ENCODE measurements at places on chromosomes 1 and 21.

- no peak for DNase-seq
Observed at GRCh38 chr1:173175514-173176145, 31.5 kb downstream of the TNFSF4 start.

- no peak for DNase-seq
Observed at GRCh38 chr1:195185736-195186135, 1422.5 kb downstream of the KCNT2 start.

- DNase-seq, result no peak
Observed at GRCh38 chr1:59743324-59744091, 71.2 kb upstream of the HOOK1 start.

GRCh38 chr21:39774227-39774626 is 29.2 kb downstream of the IGSF5 start:
- no peak for DNase-seq

DNA sequence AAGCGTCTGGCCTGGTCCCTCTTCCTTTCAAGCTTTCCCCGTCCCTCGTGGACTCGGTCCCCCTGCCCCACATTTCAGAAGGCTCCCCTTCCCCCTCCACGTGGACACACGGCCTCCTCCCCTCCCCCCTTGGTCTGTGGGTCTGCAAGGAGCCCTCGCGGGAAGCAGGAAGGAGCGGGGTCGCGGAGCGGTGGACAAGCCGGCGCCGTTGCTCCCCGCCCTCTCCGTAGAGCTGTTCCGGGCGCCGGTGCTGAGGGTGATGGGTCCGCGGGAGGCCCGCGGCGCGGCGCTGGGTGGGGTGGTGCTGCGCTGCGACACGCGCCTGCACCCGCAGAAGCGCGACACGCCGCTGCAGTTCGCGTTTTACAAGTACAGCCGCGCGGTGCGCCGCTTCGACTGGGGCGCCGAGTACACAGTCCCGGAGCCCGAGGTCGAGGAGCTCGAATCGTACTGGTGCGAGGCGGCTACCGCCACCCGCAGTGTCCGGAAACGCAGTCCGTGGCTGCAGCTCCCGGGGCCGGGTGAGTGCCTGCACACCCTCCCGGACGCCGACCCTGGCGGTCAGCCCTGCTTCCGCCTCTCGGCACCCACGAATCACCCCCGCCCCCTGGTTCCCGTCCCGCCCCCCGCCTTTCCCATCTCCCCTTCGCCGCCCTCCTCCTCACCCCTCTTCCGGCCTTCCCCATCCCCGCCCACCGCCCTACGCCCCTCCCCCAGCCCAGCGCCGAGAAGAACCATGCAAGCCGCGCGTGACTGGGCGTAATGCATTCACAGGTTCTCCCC is 5.3 kb downstream of the FCRLB start:
- DNase-seq, result peak; percentile 81

DNA sequence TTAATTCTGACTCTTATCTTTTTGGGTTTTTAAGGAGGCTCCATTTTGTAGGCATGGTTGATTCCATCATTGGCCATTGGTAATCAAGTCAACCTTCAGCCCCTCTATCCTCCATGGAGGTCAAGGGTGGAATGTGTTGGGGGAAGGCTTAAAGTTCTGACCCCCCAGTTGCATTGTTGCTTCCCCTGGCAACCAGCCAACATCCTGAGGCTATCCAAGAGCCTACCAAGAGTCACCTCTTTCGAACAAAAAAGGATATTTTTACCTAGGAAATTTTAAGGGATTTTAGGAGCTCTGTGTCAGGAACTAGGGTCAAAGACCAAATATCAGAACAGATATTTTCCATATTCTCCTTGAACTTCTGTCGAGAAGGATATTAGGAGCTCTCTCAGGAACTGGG is 251.8 kb downstream of the RYR2 start:
- no peak for DNase-seq

DNA sequence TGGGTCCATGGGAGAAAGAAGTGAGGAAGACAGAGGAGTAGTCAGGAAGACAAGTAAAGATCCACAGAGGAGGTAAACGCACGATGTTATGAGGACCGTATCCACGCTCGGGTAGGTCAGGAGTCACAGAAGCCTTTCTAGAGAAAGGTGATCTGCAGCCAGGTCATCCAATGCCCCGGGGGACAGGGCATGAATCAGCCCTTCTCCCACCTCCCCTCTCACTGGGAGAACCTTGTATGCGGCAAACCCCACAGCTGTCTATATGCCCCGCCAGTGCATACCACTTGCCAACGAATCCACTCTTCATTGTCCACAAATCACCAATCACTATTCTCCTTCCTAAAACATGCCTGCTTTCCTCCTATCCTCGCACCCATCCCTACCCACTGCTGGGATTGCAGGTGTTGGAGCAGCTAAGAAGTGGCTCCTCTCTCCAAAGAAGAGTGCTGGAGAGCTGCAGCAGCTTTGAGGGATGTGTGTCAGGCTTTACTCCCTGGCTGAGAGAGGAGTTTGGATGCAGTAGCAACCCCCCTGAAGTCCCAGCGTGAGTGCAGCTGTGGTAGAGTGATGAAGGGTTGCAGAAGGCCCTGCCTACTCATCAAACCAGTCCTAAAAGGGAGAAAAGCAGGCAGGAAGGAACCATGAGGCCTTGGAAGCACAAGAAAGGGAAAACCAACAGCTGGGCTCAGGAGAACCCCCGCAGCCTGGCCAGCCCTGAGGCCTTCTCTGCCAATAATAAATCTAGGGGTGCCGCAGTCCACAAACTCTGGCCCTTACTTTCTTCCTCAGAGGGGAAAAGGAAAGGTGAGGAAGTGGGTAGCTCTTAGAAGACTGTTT is 102.2 kb upstream of the GADD45A start:
- DNase-seq, result no peak

GRCh38 chr1:200979574-200980451 is 43.7 kb downstream of the KIF21B start:
- no peak for DNase-seq

DNA sequence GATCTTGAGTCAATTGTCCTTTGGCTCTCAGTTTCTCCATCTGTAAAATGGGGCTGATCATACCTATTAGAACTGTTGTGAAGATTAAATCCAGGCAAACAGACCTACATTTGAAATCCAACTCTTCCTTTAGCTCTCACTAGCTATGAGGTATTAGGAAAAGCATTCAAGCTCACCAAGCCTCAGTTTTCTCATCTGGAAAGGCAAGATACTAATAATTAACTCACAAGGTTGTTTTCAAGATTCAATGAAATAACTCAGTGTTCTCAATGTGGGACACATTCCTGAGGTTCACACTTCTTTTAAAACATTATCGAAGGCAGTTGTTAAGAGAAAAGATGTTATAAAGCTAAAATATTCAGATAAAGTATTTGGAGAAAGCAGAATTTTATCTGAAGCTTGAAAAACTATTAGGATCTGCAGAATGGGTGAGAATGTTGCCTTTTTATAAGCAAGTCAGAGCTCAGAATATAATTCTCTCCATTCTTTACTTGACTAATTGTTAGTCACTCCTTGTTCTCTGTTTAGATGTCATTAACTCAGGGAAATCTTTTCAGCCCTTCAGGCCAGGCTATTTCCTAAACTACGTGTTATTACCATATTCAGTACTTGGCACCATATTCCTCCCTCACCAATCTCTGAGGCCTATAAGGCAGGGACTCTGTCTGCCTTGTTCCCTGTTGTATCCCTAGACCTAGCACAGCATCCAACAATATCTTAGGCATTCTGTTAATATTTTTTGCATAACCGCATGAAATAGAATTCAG is 72.0 kb upstream of the VAV3 start:
- no peak for DNase-seq

DNA sequence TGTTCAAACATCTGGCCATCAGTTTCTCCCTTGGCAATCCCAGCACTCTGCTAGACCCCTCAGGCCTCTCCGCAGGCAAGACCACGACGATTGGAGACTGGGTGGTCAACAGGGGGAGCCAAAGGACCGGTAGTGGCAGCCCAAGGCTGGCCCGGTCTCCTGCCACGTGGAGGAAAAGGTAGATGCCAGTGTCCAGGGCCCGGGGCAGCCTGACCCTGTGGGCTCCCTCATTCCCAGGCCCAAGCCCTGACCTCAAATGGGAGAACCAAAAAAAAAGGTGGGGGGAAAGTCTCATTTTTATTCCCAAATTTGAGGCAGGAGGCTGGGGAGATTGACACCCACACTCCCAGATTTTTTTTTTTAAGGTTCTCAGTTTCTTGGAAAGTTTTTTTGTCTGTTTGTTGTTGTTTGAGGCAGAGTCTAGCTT is 24.8 kb downstream of the S100A6 start:
- peak; percentile 59 for DNase-seq

- peak; percentile 84 for DNase-seq
Observed at GRCh38 chr1:59146651-59147358, 150.1 kb upstream of the FGGY start.

GRCh38 chr21:36852864-36853263 is 113.6 kb downstream of the HLCS start:
- no peak for DNase-seq

- no peak for DNase-seq
Observed at GRCh38 chr1:15118579-15118978, 35.0 kb upstream of the TMEM51 start.

GRCh38 chr1:196861429-196861828 is 26.4 kb upstream of the CFHR4 start:
- no peak for DNase-seq

GRCh38 chr1:227343206-227343605 is 24.9 kb upstream of the CDC42BPA start:
- DNase-seq, result no peak

DNA sequence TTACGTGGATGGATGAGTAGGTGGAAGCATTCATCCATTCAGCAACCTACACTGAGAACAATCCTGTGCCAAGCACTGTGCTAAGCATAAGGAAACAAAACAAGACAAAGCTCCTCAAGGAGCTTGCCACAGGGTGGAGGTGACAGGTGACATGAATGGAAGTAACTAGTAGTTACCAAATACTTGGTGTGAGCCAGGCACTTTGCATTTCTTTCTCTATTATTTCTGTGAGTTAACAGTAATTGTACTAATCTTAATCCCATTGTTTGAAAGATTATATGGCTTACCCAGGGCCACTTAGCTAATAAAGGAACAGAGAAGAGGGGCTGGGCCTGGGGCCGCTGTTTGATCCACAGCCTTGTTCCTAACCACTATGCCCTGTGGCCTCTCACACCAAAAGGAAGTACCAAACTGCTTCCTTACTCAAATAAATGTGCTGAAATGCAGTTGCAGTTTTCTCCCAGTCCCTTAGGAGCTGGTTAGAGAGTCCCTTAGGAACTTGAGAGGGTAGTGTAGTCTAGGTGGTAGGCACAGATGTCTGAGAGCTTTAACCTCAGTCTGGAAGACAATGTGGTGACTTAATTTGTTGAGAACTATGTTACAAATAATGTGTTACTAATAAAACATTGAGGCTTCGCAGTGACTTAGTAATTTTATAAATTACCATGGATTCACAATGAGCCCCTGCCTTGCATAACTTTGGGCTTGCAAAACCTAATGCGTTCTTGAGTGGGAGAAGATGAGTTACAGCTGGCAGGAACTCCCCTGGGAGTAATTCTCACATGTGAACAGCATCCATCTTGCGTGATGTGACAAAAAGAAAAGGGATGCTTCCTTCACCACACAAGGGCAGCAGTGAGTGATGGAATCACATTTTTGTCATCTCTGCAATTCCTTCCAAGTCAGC is 69.8 kb downstream of the MPZL1 start:
- DNase-seq, result no peak

DNA sequence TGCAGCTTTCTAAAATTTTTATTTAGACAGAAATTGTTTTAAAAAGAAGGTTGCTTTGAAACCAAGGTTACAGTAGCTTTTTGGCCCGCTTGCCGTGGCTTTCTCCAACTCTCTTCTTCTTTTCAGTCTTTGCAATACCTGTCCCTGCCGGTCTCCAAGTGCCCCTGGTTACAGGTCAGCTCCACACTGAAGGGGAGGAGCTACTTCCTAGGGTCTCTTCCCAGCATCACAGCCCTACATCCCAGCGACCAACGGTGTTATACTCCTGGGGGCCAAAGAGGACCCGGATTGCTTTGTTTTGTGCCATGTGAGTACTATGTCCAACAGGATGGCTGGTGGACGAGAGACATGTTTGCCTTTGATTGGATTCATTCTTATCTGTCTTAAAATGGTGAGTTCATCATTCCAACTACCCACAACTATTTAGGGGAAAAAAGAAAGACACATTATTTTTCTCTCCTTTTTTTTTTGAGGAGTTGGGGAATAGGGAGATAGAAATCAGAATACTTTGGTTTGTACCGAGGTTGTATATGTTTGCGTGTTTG is at the start of gene FNDC7:
FNDC7 (plus strand) TSS at position 303 of the 545 bp plus-strand sequence; CDS start at position 329, 26 bp downstream.
- DNase-seq, result peak; percentile 20

DNA sequence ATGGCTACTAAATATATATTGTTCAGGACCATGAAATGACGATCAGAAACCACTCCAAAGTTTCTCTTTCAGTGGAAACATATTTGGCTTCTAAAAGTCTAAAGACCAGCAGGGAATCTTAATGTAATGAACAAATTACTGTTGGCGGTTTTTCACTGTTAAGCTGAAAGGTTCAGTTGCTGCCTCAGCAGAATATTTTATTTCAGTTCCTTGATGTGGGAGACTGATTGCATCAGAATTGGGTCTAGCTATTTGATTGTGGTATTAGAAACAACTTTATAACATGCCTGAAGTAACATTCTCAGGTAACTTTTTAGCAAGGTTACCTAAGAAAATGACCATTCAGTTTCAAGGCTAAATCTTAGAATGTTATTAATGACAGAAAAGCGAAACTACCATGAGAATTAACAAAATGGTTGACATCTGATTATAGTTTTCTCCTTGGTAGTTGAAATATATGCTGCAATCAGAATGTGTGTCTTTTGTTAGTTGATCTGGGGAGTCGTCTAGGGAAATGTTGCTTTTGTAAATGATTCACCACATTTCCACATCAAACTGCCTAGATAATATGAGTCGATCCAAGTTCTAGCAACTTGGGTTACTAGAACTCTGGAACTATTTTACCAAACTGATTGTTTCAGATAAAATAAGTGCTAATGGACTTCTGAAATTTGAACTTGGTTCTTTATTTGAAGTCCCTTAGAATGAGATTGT is 200.4 kb downstream of the HMCN1 start:
- peak; percentile 41 for DNase-seq

DNA sequence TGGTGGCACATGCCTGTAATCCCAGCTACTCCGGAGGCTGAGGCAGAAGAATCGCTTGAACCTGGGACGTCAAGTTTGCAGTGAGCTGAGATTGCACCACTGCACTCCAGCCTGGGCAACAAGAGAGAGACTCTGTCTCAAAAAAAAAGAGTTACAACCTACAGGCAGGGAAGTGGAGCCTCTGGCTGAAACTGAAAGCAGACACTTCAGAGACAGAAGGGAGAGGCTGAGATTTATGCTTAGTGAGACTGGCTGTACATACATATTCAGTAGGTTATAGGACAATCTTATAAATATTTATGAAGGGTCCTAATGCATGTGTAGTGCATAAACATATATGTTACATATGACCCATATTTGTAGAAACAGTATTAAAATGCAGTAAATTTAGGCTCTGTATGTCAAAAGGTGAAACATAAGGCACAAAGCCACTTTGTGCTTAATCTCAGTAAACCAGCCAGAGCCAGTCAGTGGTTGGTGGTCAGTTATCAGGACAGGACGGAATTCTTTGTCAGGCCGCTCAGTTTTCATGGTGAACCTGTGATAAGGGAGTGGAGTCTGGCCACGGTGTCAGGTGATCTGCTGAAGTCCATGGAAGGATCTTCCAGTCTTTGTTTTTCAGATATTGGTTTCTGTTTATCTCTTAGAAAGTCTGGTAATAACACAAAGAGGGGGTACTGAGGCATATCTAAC is 13.7 kb downstream of the RHEX start:
- no peak for DNase-seq

GRCh38 chr1:151984313-151984956 is 9.2 kb downstream of the S100A10 start:
- DNase-seq, result no peak

Measured in NCI-H226 (cell line).